Stimulated activated CD4-positive, alpha-beta T cell treated with anti-CD3 and anti-CD28 coated beads, Interleukin-2, amount 100 ng/mL, for 24 hours (primary cell): ENCODE measurements at places on chromosomes 6 and 20.

GRCh38 chr20:21053002-21053762 is 53.0 kb downstream of the LINC00237 start:
- DNase-seq: no peak

DNA sequence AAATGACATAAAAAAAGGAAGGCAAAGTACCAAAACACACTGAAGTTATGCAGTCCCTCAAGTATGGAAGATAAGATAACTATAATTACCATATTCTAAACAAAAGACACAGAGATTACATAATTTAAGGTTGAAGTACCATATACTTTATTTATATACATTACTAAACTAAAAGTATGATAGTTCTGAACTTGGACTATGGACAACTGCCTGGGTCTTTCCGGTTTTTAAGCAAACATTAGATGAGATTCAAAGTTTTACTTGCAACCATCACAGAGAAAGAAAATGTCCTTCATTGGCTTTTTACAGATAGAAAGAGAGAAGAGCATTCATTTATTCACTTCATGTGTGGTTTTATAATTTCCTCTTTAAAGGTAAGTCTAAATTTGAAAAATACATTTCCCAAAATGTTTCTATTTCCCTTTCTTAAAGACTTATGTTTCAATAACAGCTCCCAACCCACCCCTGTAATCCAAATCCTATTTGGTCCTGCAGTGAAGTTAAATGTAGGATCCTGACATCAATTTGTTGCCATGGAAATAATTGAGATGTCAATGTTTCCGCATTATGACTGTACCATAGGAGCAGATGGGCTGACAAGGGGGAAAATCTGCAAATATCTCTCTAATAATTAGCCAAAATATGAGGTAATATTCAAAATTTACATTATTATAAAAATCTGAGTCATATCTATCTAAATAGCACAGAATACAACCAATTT is 63.7 kb downstream of the PTPRK start:
- DNase-seq: no peak

- DNase-seq: no peak
These were observed 418.0 kb upstream of the OPRM1 start for GRCh38 chr6:153621070-153621469.

DNA sequence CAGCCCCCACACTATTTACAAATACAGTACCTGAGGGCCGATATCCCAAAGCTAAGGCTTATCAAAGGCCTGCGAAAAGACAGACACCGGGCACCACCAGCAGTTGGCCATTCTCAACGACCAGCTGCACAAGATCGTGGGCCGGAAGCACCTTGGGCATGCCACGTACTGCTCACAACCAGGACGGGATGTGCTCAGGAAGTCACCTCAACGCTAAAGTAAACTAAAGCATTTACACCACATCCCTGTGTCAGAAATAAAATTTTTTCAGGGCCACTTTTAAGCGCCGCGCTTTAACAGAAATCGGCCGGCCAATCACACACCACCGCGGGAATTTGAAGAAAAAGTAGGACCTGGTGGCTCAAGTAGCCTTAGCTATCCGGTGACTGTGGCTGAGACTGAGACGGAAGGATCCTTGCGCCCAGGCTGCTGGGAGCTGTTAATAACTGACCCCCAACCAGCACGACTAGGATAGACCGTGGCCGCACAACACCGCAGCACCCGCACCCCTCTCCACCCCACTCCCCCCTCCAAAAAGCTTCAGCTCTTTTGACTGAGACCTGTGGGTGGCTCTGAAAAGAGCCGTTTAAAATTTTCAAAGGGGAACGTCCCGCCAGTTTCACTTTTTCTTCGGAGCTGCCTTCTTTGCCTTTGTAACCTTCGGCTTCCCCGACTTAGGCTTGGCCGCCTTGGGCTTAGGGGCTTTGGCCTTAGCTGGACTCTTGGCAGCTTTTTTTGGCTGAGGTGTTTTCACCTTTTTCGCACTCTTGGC is 131.2 kb upstream of the BTN3A2 start:
- peak; percentile 73 for DNase-seq

- no peak for DNase-seq
These were observed 520.8 kb upstream of the HS3ST5 start for GRCh38 chr6:114863610-114864009.

GRCh38 chr6:25137480-25137879 is 141.7 kb upstream of the CARMIL1 start:
- peak; percentile 24 for DNase-seq

DNA sequence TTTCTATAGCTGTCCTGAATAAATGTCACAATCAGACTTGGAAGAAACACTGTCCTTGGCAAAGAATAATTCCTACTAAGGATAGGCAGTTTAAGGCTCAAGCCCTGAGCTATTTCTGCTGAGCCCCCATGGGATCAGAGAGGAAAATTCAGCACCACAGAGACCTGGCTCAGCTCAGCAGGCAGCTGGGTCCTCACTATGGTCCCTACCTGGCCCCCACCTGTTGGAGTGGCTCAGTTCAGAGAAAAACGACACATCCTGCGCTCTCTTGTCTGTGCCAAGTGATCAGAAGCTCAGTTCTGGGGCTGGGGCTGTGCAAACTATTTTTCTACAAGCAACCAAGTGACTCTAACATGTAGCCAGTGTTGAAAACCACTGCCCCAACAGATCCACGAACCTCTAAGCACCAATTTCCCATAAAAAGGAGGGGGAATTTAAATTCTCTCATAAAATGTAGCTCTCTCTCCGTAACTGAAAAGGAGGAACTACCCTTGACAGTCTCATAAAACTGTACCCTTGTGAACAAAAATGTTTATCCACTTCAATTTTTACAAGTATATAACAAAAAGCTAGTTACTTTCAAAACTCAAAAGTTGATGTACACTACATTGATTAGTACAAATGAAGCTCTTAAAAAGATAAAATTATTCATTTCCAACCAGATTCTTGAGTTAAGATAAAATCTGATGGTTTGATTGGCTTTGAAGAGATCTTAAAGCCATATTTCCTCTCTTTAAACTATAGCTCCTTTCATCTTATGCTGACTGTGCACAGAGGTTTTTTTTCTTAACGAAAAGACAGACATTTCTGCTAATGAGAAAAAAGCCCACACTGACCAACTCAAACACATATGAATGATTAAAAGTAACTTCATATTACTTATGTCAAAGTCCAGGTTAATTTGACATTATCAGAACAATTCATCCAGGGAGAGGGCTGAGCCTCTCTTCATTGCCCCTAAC is 52.0 kb downstream of the KIF13A start:
- no peak for DNase-seq

GRCh38 chr6:3307436-3307835 is 48.7 kb downstream of the PSMG4 start:
- no peak for DNase-seq

DNA sequence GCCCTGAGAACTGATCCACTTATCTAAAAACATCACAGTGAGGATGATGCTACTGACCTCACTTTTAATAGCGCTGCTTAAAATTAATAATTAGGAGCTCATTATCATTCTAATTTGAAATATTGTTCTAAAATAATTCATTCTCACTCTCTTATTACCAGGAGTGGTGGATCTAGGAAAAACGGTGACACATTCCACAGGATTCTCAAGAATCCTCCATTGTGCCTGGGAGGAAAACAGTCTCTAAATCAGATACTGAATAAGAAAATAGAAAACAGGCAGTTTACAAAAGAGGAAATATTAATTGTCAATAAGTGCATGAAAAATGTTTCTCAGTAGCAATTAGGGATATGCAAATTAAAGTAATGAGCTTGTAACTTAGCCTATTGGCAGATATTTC is 187.4 kb downstream of the TENT5A start:
- no peak for DNase-seq

GRCh38 chr6:70673601-70674000 is 5.9 kb downstream of the SMAP1 start:
- DNase-seq: no peak

GRCh38 chr6:111667931-111668330 is 62.3 kb upstream of the TRAF3IP2 start:
- no peak for DNase-seq

DNA sequence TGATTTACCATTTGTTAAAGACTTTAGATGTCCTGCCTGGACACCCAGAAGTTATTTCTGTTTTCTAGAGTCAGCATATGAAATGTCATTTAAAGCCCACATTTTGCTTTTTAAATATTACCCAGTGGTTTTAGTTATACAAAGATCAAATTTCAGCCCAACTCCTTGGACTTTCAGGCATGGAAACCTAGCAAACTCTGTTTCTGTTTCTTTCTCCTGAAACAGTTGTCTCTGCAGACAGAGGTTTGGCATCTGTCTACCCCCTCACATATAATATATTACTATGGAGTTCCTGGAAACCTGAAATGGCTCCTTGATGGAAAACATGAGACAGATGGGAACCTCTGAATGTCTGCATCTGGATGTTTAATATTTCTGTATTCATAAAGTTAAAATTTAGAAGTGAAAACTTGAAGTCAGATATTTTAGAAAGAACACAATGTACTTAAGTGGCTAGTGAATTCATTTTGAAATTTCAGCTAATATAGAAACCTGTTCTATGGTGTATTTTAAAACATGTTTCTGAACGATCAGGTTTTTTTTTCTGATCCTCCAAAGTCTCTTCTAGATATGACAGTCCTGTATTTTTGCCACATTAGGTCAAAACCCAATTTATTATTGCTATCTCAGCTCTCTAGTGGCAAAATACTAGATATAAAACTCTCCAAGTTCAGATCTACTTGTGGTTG is 743.3 kb downstream of the CD109 start:
- no peak for DNase-seq

GRCh38 chr6:127515234-127515793 is 3.8 kb downstream of the MTCL3 start:
- DNase-seq: peak; percentile 23

GRCh38 chr6:164889980-164890379 is 419.4 kb downstream of the C6orf118 start:
- no peak for DNase-seq

GRCh38 chr6:165678429-165678828 is 15.4 kb upstream of the PDE10A start:
- DNase-seq: no peak

GRCh38 chr6:169079650-169080049 is 174.0 kb downstream of the THBS2 start:
- DNase-seq: no peak

DNA sequence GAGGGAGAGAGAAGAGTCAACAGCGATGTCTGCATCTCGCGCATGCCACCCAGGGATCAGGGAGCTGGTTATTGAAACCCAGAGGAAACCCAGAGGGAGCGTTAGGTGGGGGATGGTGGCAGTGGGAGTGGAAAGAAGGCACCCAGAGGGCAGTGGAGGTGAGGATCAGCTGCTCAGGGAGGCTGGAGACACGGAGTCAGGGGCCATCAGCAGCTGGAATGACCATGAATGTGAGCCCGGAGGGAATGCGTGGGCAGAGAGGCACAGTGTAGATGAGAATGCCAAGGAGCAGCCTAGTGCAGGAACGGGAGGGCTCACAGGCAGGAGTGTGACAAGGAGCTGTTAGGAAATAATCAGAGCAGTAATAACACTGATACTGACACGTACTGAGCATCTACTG is 36.2 kb downstream of the RSPO4 start:
- DNase-seq: no peak

GRCh38 chr20:57734754-57735153 is 24.9 kb upstream of the PMEPA1 start:
- DNase-seq: no peak

DNA sequence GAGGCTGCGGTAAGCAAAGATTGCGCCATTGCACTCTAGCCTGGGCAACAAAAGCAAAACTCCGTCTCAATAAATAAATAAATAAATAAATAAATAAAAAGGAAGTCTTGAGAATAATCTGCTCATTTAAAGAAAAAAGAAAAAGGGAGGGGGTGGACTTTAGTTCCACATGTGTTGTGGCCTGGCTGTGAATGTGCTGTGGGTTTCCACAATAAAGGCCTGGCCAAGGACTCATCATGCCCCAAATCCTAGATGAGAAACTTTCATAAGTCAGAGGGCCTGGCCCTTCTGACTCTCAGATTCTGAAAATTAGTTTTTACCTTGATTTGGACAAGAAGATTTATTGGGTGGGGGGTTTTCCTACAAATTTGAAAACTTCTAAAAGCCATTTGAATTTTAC is 48.4 kb downstream of the RIOK1 start:
- no peak for DNase-seq

- DNase-seq: no peak
These were observed 212.9 kb upstream of the PRDM1 start for GRCh38 chr6:105873211-105873704.
